ENCODE measurements at places on chromosomes 7 and 10.

GRCh38 chr10:97499561-97500296 is 1.0 kb downstream of the UBTD1 start:
- DNase-seq = no peak

DNA sequence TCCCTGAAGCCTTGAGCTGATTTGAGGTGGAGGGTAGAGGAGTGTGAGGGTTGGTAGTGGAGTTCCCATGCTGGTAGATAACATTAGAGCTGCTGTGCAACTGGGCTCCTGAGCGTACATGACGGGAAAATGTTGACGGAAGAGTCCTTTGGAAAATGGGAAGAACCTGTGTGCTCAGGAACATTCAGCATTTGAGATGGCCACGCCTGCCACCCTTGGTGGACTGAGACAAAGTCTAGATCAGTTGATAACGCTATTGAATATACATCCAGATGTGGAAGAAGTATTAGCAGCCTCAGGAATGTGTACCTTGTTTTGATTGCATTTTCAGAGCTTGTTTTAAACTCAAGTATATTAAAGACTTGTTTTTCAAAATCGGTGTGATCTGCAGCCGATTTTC is 16.1 kb downstream of the PCBD1 start:
- no peak for DNase-seq

GRCh38 chr7:29145553-29146056 is 732 bp downstream of the CPVL start:
- no peak for DNase-seq

DNA sequence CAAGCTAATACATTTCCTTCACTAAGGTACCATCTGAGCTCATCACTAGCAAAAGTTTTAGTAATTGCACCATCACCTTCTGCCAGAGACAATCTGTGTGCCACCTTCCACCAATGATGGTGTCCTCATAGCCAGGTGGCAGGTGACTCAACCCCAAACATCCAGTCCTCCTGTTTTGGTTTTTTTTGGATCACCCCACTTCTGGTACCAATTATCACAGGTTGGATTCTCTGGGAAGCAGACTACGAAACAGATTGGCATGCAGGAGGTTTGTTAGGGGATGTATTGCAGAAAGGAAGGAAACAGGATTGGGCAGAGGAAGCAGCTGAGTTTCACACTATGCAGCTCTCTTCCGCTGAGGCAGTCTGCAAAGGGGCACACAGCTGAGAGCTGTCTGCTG is 4.5 kb upstream of the TACC2 start:
- DNase-seq = no peak

GRCh38 chr7:77348371-77348813 is 67.8 kb downstream of the GSAP start:
- no peak for DNase-seq

- no peak for DNase-seq
These were observed 37.1 kb upstream of the ZMIZ2 start for GRCh38 chr7:44711528-44711927.

DNA sequence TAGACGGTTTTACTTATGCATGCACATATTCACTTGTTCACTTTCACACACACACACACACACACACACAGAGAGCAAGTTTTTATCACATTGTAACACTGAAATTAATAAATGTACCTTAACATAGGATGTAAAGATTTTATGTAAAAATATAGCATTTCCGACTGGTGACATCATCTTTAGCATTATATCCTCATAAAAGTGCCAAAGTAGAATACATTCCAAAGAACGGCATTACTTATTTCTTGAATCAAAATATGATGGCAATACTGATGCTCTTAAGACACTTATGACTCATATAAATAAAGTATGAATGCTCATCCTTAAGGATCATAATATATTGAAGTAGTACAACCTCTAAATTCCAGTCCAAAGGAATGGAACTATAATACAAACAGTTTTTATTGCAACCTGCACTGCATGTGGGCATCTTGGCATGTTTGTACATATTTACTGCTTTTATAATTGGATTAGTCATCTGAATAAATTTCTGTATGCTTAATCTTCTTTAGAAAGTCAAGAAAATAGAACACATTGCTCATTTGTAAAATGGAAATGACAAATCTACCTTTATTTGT is 290.0 kb upstream of the SEMA3A start:
- DNase-seq = no peak

DNA sequence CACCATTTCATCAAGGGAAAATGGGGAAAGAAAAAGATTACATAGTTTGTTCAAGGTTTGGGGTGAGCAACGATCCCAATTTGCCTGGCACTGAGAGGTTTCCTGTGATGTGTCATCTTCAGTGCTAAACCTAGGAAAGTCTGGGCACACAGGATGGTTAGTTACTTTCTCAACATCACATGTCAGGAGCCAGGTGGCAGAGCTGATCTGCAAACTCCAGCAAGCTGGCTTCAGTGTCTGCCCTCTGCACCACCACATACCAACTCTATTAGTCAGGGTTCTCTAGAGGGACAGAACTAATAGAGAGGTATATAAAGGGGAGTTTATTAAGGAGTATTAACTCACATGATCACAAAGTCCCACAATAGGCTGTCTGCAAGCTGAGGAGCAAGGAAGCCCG is 11.3 kb downstream of the ADAM12 start:
- DNase-seq = no peak

DNA sequence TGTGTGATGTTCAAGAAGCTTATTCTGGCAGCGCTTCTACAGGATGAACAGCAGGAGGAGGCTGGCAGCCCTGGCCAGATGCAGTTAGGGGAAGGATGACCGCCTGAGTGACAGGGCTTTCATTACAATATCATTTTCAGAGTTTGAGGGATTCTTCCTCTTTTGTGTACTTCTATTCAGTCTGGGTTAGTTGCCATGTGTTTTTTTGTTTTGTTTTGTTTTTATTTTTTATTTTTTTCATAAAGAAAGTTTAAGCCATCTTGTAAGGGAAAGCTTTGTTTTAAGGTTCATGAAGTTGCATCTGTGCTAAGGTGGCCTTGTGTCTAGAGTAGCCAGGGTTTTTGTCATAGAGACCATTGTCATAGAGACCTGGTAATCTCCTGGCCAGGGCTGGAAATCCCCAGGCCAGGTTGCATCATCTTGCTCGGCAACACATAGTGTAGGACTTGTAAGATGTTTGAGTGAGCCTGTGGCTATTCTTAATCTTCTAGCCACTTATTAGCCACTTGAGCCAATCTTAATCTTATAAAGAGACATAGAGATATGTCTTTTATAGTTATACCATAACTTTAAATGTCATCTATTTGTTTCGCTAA is 230.5 kb upstream of the TMEM229A start:
- no peak for DNase-seq

DNA sequence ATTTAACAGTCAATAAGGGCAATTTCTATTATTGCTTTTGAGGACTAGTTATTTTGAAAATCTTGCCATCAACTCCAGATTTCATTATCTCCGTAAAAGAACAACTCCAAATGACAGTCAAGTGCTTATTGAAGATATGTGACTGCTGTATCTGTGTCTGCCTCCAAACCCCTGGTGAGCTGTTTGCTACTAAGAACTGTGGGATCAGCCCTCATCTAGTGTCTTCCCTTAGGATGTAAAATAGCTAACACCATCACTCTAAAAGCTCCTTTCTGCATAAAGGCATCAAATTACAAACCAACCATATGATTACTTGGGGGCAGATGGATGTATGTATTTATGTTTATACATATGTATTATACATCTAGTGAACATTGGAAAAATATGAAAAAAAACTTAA is 70.8 kb upstream of the SLC13A1 start:
- DNase-seq = no peak

DNA sequence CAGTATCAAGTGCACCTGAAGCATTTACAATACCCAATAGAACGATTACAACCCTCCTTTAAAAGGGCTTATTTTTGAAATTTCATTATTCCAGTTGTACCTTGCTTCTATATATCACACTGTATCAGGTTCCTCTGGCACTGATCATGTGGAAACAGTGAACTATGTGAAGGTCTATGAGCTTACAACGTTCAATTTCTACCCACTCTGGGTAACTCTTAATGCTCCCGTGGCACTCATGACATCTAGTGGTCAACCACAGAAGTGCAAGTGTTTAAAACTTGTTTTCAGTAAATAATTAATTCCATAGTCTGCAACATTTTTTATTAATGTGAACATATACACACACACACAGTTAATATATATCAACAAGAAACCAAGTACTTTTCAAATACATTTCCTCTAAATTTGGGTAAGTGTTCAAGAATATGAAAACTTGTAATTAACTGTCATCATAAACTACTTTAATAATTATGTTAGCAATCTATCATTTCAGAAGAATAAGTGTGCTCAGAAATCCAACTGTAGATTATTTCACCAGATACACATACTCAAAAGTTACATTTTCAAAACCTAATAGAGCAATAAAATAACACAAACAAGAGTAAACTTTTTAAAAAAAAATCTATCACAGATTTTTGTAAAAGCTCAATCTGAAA is 61.0 kb downstream of the MPP7 start:
- no peak for DNase-seq

DNA sequence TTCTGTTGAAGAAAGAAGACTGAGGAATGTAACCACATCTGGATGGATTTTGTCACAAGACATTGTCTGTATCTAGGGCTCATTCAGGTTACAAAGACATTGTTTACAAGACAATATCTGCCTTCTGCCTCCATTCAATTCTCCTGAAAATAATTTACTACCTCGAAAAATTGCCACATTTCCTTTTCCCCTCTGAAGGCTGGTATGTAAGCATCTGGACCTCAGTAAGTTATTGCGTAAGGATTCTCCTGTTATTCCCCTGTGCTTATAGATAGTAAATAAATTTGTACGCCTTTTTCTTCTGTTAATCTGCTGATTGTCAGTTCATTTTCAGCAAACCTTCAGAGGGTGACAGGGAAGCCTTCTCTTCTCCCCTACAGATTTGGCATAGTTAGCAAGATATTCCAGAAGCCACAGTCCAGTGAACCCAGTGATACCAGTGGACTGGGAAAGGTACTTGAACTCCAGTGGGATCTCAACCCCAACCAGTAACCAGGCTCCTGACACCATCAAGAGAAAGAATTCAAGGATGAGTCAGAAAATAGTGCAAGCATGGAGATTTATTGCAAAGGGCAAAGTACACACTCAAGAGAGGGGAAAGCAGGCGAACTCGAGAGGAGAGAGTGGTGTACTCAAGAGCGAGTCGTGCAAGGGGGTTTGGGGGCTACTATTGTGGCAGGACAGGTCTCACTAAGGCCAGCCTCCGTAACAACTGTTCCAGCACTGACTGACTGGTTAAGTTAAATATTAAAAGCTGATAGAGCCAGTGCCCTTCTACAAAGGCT is 706.9 kb upstream of the GHITM start:
- DNase-seq = no peak

DNA sequence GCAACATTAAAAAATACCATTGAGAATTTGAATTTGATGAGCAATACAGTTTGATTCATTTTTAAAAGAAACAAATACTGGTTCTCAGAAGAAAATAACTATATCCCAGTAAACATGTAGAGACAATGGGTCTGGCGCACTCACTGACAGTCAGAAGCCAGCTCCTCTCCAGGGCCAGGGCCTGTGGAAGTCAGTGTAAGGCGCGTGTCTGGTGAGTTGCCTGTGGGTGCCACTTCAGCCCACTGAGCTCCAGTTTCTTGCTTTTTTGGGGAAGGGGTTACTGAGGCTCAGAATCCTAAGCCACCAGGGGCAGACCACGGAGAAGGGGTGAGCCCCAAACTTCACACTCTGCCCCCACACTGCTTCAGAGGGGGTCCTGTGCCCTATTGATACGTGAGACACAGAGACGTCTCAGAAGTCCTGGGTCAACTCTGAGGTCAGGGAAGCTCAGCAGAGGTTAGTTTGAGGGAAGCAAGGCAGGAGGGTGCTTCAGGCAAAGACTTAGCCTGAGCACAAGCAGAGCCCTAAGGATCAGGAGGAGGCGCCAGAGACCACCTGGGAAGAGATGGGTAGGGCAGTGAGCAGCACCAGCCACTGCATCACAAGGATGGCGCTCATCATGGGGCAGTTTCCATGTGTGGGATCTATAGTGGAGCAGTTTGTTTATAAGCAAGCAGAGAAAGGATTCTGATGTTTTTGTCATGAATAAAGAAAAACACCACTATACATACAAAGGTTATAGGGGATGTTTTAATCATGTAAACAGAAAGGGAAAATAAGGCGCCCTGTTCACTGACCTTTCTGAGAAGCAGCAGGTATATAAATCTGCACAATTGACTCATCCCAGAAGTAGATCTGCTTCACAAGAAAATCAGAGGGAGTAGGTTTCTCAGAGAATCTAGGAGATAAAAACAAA is 95.7 kb downstream of the PKD1L1 start:
- DNase-seq = no peak

- peak; percentile 34 for DNase-seq
These were observed 73.9 kb downstream of the CELF2 start for GRCh38 chr10:11091517-11092102.

GRCh38 chr7:85664341-85664740 is 477.5 kb upstream of the SEMA3D start:
- DNase-seq = no peak

DNA sequence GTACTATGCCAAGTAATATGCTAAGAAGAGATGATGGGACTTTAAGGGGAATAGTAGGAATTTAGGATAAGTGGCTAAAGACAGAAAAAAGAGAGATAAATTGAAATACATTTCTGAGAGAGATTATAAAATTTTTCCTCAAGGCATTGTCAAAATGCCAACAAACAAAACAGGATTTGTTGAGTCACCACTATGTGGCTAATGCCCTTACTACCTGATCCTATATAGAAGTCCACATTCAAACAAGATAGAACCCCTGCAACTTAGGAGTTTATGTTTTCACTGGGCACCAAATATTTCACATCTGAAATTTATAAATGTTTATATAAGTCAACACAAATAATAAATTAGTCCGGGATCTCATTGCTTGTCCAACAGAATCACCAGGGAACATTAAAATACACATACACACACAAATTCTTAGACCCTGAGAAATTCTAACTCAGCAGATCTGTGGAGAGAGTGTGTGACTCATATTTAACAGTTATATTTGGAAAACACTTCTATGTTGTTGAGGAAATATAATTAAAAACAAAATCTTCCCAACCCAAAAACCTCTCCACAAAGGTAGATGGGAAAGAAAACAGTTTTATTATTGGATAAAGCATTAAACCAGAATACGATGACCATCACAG is 154.3 kb downstream of the PPP1R3A start:
- DNase-seq = no peak

GRCh38 chr10:96269438-96270300 is 1.7 kb downstream of the BLNK start:
- DNase-seq = no peak

GRCh38 chr10:122148876-122149560 is 122.1 kb upstream of the BTBD16 start:
- no peak for DNase-seq

GRCh38 chr7:115965796-115966475 is 64.6 kb downstream of the TFEC start:
- no peak for DNase-seq

DNA sequence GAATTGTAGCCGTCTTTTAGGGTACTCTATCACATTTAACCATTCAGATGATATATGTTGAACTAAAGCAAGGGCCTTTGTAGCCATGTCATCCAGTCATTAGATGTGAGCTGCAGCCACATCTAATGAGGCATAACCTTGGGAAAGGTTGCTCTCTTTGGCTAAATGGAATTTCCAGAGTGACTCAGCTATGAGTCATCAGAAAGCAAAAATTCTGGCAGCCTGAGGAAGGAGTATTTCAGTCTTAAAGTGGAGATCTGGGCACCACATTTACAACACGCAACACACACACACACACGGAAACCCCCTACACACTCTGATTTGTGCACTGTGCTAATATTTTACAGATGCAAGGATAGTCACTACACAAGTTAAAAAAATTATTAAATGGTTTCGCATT is 176.9 kb upstream of the ZWINT start:
- DNase-seq = no peak

GRCh38 chr7:77655836-77656455 is 40.3 kb upstream of the RSBN1L start:
- DNase-seq = no peak

GRCh38 chr7:30596721-30597120 is 2.0 kb downstream of the GARS1 start:
- DNase-seq = no peak
